Articular chondrocyte of knee joint (primary cell): ENCODE measurements at places on chromosomes 16 and 17. TPM values are rescaled to one million over a fixed set of nuclear protein-coding genes. Genes with fewer than 3 reads are reported as not detected.

ARHGDIG gene
- 0.22 TPM in 1 of 2 replicates, not detected in the other for total RNA-seq

OMG gene
- 0.13 TPM in 1 of 2 replicates, not detected in the other for total RNA-seq

KIF1C gene
- 44.1 and 60.1 TPM in 2 replicates for total RNA-seq

SCARF1 gene
- total RNA-seq = 0.65 and 0.97 TPM in 2 replicates

CYTH1 gene
- total RNA-seq = 19.2 and 20.1 TPM in 2 replicates

TEKT5 gene
- 0.13 and 0.22 TPM in 2 replicates for total RNA-seq

KRT39 gene
- not detected in 2 replicates for total RNA-seq

EVPLL gene
- not detected in 2 replicates for total RNA-seq
